Ureter (tissue), 1 donor: ENCODE measurements at places on chromosomes 7 and 10. TPM values are rescaled to one million over a fixed set of nuclear protein-coding genes. Genes with fewer than 3 reads are reported as not detected.

The VSTM4 gene
- total RNA-seq = 16.0 TPM

The GIMAP1 gene
- 3.5 TPM for total RNA-seq

The SLC18A3 gene
- total RNA-seq = not detected

DNA sequence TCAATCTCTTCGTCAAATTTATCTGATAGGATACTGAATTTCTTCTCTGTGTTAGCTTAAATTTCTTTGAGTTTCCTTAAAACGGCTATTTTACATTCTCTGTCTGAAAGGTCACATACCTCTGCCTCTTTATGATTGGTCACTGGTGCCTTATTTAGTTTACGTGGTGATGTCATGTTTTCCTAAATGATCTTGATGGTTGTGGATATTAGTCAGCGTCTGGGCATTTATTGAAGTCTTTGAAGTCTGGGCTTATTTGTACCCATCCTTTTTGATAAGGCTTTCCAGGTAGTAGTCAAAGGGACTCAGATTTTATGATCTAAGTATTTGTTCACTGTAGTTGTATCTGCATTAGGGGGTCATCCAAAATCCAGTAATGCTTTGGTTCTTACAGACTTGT, 1407.5 kb upstream of the LRRTM3 start:
- no peak for DNase-seq

GRCh38 chr7:141045126-141045841, 28.6 kb upstream of the TMEM178B start:
- DNase-seq = no peak
